ENCODE measurements at places on chromosomes 3 and 15.

DNA sequence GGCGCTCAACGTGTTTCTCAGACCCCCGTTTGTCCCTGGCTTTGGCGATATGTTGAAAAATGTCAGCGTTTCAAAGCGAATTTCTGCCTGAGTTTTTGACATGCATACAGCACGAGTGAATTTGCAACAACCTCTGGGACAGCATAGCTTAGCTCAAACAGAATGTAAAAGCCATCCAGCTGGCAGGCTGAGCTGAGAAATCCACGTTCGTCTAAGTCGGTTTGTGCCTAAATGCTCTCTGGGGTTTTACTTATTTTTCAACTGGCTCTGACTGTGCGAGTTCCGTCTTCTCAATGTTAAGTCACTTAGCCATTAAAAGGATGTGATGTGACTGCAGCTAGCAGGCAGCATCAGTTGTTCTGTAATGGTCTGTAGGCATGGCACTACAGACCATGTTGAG is 243.5 kb upstream of the SLCO3A1 start:
- no peak for DNase-seq

- DNase-seq = no peak
These were observed 49.0 kb downstream of the SUCLG2 start for GRCh38 chr3:67605377-67605776.

GRCh38 chr15:67832897-67833709 is 6.7 kb downstream of the RNU6-1 start:
- DNase-seq = no peak

DNA sequence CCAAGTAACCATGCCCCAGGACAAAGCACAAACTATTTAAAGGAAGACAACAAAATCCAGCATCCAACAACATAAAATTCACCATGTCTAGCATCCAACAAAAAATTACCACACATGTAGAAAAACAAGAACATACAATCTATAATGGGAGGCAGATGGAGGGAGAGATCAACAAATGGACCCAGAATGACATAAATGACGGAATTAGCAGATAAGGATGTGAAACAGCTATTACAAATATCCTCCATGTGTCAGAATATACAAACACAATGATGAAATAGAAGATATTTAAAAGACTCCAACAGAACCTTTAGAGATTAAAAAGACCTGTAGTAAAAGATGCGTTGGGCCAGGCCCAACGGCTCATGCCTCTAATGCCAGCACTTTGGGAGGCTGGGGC is 10.8 kb downstream of the LYSMD4 start:
- no peak for DNase-seq

GRCh38 chr15:101250873-101251829 is 697 bp downstream of the CHSY1 start:
- DNase-seq = peak; percentile 26

DNA sequence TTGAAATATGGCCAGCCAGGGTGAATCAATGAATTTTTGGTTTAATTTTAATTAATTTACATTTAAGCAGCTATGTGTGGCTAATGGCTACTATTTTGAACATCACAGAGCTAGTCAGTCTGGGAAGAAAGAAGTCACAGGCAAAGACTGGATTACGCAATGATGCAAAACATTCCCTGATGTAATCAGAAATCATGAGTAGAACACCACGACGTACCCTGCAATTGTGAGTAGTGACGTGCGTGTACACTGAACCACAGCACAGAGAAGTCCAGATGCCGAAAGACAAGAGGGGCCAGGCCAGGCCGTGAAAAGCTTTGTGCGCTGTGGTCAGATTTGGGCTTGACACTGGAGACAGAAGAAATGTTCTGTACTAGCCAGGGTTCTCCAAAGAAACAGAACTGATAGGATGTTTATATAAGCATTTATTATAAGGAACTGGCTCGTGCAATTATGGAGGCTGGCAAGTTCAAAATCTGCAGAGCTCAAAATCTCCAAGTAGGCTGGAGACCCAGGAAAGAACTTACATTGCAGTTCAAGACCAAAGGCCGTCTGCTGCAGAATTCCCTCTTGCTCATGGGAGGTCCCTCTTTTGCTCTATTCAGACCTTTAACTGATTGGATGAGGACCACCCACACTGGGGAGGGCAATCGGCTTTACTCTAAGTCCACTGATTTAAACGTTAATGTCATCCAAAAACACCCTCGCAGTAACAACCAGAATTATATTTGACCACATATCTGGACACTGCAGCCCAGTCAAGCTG is 44.6 kb downstream of the SH3BP5 start:
- no peak for DNase-seq

DNA sequence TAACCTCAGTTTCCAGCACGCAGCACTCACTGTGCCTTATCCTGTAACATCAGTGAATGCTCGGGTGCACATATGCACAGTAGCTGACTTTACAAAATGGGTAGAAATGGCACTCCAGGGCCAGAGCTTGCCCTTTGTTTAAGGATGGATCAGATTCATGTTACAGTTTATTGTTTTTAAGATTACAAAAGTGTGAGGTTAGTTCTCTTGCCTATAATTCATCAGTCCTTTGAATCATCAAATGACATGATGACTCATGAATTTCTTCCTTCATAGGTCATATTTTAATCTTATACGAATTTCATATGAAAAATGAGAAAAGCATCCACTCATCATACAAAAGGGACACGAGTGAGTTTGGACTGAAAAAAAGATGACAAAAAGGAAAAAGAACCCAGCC is 545.3 kb downstream of the GBE1 start:
- DNase-seq = no peak

DNA sequence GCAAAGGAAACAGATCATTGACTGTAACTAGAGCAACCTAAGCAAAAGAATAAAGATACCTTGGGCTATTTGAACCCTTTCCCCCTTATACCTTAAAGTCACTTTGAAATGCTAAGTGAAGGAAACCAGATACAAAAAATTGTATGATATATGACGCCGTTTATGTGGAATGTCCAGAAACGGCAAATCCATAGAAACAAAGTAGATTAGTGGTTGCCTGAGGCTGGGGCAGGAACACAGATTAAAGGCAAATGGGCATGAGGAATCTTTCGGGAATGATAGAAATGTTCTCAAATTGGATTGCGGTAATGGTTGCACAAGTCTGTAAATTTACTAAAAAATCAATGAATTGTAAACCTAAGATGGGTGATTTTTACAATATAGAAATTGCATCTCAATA is 160.1 kb upstream of the CCDC54 start:
- DNase-seq = no peak

DNA sequence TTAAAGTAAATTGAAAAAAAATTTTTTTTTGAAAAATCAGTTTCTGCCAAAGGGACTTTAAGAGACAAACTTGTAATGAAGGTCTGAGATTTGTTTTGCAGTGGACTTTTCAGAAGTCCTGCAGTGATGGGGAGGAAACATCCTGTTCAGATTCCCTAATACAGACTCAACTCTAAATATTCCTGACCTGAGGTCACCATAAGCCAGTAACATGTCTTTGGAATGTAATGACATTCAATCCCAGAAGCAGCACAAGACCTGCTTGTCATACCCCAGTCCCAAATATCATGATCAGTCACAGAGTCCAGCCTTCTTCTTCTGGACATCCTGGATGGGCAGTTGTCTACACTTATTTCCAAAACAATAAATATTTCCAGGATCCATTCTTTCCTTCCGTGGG is 53.6 kb downstream of the TMEM39A start:
- no peak for DNase-seq

DNA sequence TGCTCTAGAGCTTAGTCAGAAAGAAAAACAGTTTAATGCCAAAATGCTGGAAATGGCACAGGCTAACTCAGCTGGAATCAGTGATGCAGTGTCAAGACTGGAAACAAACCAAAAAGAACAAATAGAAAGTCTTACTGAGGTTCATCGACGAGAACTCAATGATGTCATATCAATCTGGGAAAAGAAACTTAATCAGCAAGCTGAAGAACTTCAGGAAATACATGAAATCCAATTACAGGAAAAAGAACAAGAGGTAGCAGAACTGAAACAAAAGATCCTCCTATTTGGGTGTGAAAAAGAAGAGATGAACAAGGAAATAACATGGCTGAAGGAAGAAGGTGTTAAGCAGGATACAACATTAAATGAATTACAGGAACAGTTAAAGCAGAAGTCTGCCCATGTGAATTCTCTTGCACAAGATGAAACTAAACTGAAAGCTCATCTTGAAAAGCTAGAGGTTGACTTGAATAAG is 150.5 kb upstream of the LRRFIP2 start:
- no peak for DNase-seq

DNA sequence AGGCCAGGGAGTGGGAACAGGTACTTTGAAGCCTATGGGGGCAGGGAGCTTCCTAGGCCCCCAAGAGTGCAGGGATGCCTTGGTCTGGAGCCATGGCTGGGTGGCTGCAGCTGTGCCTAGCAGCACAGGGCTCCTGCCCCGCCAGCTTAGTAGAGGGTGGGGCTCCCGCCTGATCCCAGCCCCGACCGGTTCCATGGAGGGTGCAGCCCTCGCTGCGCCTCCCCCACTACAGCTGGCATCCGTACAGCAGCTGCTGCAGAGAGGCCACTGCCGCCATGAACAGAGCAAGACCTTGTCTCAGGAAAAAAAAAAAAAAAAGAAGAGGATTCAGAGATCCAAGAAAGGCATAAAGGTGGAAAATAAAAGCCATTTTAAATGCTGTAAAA is 277.2 kb downstream of the UBE2E2 start:
- DNase-seq = no peak

DNA sequence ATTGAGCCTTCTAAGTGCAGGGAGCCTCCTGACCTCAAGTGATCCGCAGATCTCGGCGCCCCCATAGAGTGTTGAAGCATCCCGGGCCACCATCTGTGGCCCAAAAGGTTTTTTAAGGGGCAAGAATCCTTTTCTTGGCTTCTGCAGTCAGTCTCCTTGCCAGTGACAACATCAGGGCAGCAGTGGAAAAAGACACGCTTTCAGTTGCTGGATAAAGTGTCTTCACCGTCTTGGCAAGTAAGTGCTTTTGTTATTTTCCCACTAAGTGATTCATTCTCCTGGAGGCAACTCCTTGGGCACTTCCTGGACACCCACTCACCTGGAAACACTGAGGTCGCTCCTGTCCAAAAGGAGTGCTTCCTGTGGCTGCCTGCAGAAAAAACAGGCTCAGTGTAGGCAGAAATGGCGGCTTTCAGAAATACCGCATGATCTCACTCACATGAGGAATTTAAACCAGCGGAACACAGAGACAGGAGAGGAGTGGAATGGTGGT is 71.7 kb upstream of the ABHD2 start:
- DNase-seq = no peak

DNA sequence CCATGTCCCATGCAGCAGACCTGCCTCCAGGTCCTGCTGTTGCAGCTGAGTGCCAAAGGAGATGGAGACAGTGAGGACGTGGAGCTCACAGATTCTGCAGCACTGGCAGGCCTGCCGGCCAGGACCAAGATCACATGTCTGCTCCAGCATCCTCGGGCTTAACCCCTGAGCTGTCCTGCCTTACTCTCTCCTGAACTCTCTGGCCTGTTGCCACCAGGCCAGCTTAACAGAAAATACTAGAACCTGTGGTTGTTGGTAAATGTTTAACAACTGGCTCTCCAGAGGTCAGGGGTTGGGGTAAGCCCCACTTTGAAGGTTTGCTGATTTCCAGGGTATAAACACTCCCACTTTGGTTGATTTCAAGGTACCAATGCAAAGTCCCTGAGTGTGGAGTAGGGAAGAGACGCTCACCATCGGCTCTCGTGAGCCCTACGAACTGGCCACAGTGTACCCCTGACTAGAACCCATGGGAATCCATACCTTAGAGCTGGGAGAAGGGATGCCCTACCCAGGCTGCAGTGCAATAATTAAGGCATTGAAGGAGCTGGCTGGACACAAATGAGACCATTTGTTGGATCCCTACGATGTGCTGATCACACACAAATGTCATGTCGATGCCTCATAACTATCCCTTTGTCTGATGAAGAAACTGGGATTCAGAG is 147.9 kb downstream of the OR4M2 start:
- no peak for DNase-seq

DNA sequence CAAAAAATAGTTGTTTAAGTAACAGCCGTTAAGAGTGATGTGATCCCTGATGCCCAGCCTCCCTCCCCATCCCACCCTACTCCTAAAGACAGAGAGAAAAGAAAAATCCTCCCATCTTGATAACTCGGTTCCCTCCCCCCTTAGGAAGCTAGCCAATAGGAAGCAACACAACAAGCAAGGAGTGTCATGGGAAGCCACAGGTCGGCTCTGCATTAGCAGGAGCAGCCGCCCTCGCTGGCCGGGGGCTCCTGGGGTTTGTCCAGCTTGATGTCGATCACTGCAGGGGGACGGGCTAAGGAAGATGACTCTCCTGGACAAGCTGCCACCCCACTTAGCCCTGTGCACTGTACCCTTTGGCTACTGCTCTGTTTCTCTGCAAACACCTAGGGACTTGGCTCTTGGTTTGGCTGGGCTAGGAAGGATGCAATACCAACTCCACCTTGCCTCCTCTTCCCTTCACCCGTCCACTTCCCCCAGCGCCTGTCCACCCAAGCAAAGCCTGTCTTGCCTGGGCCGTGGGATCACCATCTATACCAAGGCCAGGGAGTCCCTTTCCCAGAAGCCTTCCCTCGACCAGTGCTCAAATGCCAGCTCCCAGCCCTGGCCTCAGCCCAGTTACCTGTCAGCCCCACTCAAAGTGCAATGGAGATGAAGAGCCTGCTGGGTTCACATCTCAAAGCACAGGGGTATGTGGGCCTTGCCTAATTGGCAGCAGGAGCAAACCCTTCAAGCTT is 23.1 kb downstream of the SRPRB start:
- no peak for DNase-seq

GRCh38 chr15:67156426-67156825 is 91.0 kb downstream of the SMAD3 start:
- no peak for DNase-seq

DNA sequence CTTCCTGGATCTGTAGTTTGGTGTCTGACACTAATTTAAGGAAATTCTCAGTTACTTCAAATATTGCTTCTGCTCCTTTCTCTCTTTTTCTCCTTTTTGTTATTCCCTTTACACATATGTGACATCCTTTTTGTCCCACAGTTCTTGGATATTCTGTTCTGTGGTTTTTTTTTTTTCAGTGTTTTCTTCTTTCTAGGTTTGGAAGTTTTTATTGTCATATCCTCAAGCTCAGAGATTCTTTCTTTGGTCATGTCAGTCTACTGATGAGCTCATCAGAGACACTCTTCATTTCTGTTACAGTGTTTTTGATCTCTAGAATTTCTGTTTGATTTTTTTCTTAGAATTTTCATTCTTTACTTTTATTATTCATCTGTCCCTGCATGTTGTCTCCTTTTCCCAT is 140.5 kb downstream of the SPATA16 start:
- no peak for DNase-seq

DNA sequence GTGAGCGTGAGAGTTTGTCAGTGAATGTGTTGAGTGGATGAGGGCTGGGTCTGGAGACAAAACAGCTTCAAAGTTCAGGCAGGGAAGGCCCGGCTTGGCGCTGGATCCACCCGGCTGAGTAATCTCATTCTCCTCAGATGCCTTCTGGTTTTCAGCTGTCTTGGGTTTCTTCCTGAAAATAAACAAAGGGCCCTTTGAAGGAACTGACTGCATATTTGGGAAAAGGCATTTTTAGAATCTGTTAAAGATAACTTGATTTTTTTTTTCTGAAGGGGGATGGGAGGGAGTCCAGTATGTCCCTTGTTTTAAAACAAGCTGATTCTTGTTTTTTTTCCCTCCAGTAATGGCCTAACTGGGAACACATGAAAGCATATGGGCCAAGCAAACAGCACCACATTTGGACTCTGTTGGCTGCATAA is 86.4 kb downstream of the TIGIT start:
- no peak for DNase-seq

GRCh38 chr3:32782407-32782806 is 35.4 kb upstream of the TRIM71 start:
- no peak for DNase-seq

Data from NCI-H1930 (cell line).